ENCODE measurements at places on chromosomes 1 and 21.

DNA sequence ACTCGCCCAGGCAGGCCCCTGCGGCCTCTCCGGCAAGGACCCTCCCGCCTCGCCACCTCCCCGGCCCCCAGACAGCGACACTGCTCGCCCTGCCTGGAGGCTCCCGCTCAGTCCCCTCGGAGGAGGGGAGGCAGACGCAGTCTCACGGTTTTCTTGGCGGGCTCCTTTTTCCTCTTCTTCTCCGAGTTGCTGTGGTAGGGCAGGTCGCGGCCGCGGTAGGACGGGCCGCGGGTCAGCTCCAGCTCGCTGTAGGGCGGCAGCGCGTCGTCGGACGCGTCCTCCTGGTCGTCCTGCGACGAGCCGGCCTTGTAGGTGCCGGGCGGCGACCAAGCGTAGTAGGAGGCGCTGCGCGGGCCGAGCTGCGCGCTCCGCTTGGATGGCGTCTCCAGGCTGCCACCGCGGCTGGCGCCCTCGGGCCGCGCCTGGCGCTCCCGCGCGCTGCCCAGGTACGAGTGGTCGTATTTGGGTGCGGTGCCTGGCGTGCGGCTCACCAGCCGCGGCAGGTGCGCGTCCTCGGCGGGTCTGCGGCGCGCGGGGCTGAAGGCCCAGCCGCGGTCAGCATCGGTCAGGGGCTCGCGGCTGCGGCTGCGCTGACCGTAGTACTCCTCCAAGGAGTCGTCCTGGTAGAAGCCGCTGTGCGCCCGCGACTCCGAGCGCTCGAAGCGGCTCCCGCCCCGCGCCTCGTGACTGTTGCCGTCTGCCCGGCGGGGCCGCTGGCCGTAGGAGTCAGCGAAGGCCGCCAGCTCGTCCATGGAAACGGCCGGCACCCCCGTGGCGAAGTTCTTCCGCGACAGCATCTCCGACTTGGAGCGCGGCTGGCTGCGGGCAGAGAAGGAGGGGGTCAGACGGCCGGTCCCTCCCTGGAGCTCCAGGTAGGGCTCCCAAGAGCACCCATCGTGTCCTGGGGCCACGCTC, 44.8 kb upstream of the TADA1 start:
- no peak for DNase-seq

GRCh38 chr1:173002891-173003838, 47.6 kb downstream of the TNFSF18 start:
- DNase-seq = no peak

DNA sequence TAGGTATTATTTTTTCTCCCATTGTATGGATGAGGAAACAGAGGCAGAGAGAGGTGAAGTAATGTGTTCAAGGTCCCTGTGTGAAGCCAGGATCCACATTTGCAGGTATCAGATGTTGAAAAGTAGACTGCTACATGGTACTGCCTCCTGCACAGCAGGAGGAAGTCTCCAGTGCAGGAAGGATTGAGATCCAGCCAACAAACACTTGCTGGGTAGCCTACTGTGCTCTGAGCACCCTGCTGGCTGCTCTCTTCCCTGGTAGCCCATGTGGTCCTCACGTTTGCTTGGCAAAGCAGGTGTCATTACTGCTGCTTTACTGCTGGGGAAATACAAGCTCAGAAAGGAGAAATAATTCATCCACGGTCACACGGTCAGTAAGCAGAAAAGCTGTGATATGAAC, 21.3 kb upstream of the GRIK3 start:
- no peak for DNase-seq

- no peak for DNase-seq
Measured at GRCh38 chr21:35611708-35612132, 448.6 kb downstream of the SETD4 start.

DNA sequence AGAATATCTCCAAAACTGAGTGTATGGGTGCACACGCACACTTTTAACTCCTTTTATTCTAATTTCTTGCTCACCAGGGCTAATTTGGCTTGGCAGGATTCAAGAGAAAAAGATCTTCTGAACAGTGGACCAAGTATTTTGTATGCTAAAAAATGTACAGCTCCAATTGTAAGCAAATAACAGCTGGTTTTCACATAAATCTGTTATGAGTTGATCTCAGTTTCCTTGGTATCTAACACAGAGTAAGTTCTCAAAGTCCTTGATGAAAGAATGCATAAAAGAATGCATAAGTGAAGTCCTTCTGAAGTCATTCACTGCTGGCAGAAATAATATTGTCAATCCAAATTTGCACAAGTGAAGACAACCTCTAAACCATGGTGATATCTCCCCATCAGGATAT, 213.0 kb downstream of the OMA1 start:
- no peak for DNase-seq

GRCh38 chr1:31691951-31692350, 11.9 kb downstream of the COL16A1 start:
- DNase-seq = no peak

DNA sequence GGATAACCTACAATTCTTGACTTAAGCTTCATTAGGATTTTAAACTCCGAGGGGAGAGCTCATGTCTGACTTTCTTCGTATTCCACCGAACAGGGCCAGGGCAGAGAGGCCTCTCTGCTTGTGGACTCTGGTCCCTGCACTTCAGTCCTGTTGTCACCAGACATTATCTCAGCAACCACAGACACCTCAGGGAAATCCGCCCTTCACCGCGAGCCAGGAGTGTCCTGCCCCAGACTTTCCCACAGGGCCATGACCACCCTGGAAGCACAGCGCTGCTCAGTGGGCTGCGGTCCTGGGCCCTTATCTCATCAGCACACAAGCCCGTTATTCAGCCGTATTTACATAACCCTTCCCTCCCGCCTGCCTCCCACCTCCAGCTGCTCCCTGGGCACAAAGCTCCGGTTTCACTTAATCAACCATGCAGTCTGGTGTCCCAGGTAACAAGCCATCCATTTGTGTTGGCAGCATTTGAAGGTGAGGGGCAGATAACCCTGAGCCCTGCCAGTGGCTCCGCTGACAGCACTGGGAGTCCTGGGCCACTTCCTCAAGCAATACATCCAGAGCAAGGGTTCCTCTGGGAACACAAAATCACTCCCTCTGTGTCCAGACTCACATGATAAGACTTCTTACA, 122.8 kb upstream of the RAB4A start:
- DNase-seq = no peak

GRCh38 chr1:184366997-184367396, 19.8 kb upstream of the C1orf21 start:
- DNase-seq = no peak

- no peak for DNase-seq
Measured at GRCh38 chr1:5254975-5255374, 600.6 kb downstream of the AJAP1 start.

GRCh38 chr1:9294910-9295636, 2.4 kb downstream of the SPSB1 start:
- DNase-seq = no peak
